ENCODE measurements at places on chromosomes 12 and 14.
A peak's percentile ranks its signal among the peaks of the same experiment; 100 is the strongest.

DNA sequence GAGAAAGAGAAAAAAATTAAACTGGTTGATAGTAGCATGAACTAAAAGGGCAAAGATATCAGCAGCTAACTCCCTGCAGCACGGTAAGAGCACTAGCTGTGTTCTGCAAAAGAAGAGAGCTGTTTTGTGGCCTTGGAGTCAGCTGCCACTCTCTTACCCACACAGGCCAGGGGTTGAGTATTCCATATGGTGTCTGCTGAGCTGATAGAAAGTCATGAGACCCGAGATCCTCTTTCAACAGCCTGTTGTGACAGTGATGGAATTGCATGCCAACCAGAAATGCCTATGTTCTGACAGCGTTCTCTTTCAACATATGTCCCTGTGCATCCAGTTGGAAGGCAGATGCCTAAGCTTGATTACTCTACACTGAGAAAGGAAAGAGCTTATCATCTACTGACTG, 39.9 kb downstream of the TMTC1 start:
- no peak for DNase-seq

- DNase-seq, result no peak
Measured at GRCh38 chr12:39574378-39574777, 45.2 kb downstream of the ABCD2 start.

- DNase-seq, result no peak
Measured at GRCh38 chr12:109020146-109020795, 597 bp downstream of the SVOP start.

GRCh38 chr12:102408487-102409297, 71.7 kb downstream of the IGF1 start:
- no peak for DNase-seq

- DNase-seq, result peak; percentile 19
Measured at GRCh38 chr14:61524211-61524806, 171.0 kb upstream of the HIF1A start.

DNA sequence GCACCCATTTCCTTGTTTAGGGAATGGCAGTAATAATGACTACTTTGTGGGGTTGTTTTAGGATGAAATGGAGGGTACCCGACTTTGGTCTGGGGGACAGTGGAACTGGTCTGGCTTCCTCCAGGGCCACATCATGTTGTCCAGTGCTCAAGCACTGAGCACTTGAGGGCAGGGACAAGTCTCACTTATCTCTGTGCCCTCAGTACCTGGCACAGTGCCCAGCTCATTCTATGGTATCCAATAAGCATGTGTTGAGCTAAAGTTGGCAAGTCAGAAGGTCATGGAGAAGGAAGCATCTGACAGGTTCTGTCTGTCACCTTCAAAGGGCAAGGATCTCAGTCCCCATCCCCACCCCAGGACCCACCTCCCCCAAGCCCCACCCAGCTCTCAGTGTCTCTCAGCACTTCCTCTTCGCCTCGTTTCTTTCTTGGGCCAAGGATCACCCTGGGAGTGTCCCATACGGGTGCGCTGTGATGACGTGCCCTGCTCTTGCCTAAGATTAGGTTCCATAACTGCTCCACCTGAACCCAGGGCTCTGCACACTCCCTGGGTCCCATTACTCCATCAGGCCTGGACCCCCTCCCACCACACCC, 24.3 kb upstream of the TMEM106C start:
- DNase-seq, result no peak

GRCh38 chr12:117680312-117680711, 288.5 kb downstream of the KSR2 start:
- DNase-seq, result no peak

- peak; percentile 79 for DNase-seq
Measured at GRCh38 chr14:105470350-105471296, 4.0 kb upstream of the CRIP2 start.

Data from NCI-H2081 (cell line).